Adipocyte (in vitro differentiated cells): ENCODE measurements at places on chromosomes 16 and 17.

- DNase-seq, result peak; percentile 29
These were observed at the start of gene IRF8 for GRCh38 chr16:85898521-85899442. Gene IRF8, plus strand, starts transcription at chr16:85899162. Its CDS starts 3,854 bp downstream, at chr16:85903016.

DNA sequence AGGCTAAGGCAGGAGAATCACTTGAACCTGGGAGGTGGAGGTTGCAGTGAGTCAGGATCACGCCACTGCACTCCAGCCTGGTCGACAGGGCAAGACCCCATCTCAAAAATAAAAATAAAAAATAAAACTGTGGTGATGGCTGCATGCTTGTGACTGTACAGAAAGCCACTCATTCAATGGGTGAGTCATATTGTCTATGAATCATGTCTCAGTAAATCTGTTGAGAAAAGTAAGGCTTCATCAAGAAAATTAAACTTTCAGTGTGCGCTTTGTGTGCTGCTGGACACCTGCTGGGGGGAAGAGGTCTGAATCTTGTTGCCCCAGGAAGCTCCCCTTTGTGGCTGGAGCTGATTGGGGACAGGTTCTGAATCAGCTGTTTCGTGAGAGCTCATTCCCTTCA is 11.3 kb downstream of the NUBP1 start:
- peak; percentile 42 for DNase-seq

DNA sequence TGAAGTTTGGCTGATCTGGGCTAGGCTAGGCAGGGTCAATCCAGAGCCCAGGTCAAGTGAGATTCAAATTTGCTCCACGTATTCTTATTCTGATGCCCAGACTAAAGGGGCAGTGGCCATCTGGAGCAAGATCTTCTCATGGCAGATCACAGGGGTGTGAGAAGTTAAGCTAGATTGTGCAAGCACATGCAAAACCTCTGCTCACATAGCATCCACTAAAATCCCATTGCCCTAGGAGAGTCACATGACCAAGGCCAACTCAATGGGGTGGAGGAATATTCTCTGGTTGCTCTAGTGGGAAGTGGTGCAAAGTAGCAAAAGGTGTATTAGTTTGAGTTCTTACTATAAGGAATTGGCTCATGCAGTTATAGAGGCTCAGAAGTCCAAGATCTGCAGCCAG is 318.4 kb upstream of the ASIC2 start:
- DNase-seq, result no peak

GRCh38 chr17:58282442-58282841 is 1.7 kb upstream of the MPO start:
- no peak for DNase-seq

DNA sequence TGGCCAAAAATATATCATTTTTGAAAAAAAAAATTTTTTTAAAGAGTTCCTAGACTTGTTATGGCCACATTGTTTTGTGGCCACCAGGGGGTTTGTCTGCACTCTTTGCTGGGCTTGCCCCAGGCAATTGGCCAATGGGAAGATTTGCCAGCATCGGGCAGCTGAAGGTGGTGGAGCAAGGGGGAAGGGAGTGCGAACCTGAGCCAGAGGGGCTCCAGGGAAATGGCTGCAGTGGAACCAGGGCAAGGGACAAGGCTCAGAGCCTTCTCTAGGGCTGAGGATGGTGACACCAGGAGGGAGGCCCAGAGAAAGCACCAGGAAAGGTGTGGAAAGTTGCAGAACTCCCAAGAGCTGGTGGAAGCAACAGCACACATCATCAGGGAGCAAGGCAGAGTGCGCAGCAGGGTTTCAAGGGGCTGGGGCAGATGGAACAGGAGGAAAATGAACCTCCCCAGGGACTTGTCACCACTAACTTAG is 15.5 kb upstream of the CMIP start:
- no peak for DNase-seq

GRCh38 chr16:46658925-46659324 is 30.1 kb downstream of the VPS35 start:
- DNase-seq, result no peak

- DNase-seq, result no peak
These were observed 190.2 kb upstream of the KCNJ16 start for GRCh38 chr17:69884846-69885245.

- DNase-seq, result no peak
These were observed 24.0 kb downstream of the CCR7 start for GRCh38 chr17:40541060-40541872.

- no peak for DNase-seq
These were observed 214.1 kb downstream of the ANKFN1 start for GRCh38 chr17:56367366-56367765.

- DNase-seq, result no peak
These were observed 440.6 kb downstream of the HS3ST3B1 start for GRCh38 chr17:14741491-14741890.

GRCh38 chr17:73199751-73200317 is 7.0 kb downstream of the COG1 start:
- no peak for DNase-seq

- no peak for DNase-seq
These were observed 12.3 kb upstream of the GPRC5B start for GRCh38 chr16:19896951-19897350.

DNA sequence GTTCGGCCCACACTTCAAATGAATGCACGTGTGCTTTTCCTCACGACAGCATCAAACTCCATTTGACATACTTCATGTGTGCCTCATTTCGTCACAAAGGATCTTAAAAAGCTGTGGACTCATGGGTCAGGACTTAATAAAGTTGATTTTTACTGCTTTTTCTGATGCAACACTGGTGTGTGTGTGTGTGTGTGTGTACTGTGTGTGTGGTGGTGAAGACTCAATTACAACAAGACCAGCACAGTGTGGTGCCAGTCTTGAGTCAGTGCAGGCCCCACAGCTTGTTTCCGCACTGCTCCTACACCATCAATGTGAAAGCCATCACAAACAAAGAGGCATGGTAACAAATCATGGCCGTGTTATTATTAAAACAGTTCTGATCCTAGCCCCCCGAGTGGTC is 17.7 kb downstream of the CDIP1 start:
- no peak for DNase-seq
